ENCODE measurements at places on chromosomes 12 and 14. TPM values are rescaled to one million over a fixed set of nuclear protein-coding genes. Genes with fewer than 3 reads are reported as not detected.

Gene OR4K2
- not detected for total RNA-seq

Gene DHH
- 0.31 TPM for total RNA-seq

Gene DPPA3
- not detected for total RNA-seq

Gene GPR84
- total RNA-seq = not detected

Gene ATN1
- 22.5 TPM for total RNA-seq

Gene PZP
- not detected for total RNA-seq

Gene KRT86
- not detected for total RNA-seq

Gene AMN
- total RNA-seq = not detected

Gene TPPP2
- not detected for total RNA-seq

Gene ITGB7
- not detected for total RNA-seq

Gene BCL11B
- total RNA-seq = 48.5 TPM

Gene FAM181A
- total RNA-seq = 1.6 TPM

Gene TAMALIN
- 3.4 TPM for total RNA-seq

Gene RGS6
- total RNA-seq = 13.5 TPM

Gene EIF2S1
- 86.4 TPM for total RNA-seq

Gene MAP1LC3B2
- 4.1 TPM for total RNA-seq

Gene USP15
- 202 TPM for total RNA-seq

Gene HRK
- 0.31 TPM for total RNA-seq

Gene WBP11
- total RNA-seq = 25.4 TPM

Gene MARCHF9
- 18.8 TPM for total RNA-seq

Gene RAD9B
- 1.3 TPM for total RNA-seq

Measured in parietal lobe (tissue), 2 donors.